ENCODE measurements at places on chromosomes 4 and X.
A peak's percentile ranks its signal among the peaks of the same experiment; 100 is the strongest.

GRCh38 chrX:109818976-109819375, 85.9 kb upstream of the ACSL4 start:
- DNase-seq = no peak

GRCh38 chrX:24080704-24081103, 25.9 kb downstream of the EIF2S3 start:
- peak; percentile 38 for DNase-seq

DNA sequence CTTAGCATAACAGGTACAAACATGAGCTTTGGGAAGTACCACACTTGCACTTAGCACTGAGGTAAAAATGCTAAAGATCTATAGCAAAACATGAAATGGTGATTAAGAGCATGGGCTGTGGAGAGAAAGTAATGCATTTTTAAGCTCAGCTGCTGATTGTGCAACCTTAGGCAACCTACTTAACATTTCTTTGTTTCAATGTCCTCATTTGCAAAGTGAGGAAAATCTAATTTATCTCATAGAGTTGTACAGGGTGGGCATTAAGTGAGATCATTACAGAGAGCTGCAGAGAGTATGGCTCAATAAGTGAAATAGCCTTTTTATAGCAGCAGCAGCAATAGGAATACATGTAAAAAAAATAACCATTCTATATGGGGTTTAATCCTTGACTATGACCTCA, 87.0 kb downstream of the PAK3 start:
- no peak for DNase-seq

DNA sequence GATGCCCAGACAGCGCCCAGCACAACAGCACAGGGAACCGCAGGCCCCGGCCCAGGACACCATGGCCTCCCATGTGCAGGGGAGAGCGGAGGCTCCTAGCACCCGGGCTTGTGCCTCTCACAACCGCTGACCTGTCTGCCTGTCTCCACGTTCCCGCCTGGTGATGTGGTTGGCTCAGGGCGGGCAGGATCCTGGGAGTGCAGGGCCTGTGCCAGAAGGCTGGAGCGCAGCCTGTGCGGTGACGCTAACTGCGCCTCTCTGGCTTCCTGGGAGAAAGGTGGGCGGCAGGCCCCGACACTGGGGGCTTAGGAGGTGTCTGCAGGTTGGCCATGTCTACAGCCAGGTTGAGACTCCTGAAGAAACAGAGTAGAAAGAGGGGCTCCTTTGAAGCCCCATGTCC, 48.7 kb downstream of the CPZ start:
- DNase-seq = no peak

DNA sequence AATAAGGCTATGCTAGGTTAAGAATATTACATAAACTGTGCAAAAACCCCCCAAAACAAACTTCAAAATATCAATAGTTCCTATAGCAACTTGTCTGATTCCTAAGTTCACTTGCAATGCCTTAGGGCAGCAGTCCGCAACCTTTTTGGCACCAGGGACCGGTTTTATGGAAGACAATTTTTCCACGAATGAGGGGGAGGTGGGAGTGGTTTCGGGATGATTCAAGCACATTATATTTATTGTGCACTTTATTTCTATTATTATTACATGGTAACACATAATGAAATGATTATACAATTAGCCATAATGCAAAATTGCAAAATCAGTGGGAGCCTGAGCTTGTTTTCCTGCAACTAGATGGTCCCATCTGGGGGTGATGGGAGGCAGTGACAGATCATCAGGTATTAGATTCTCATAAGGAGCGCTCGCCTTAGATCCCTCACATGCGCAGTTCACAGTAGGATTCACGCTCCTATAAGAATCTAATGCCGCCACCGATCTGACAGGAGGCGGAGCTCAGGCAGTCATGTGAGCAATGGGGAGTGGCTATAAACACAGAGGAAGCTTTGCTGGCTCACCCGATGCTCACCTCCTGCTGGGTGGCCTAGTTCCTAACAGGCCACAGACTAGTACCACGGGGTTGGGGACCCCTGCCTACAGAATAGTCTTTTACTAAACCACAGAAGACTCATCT, 39.7 kb downstream of the ACOX3 start:
- no peak for DNase-seq

- no peak for DNase-seq
Observed at GRCh38 chrX:106783716-106784115, 18.8 kb upstream of the TBC1D8B start.

- no peak for DNase-seq
Observed at GRCh38 chr4:91914176-91914804, 389.5 kb upstream of the GRID2 start.

- no peak for DNase-seq
Observed at GRCh38 chr4:20493761-20494353, 206.4 kb upstream of the PACRGL start.

GRCh38 chr4:22824091-22824490, 131.4 kb downstream of the GBA3 start:
- no peak for DNase-seq

- no peak for DNase-seq
Observed at GRCh38 chrX:14359316-14359715, 170.0 kb upstream of the GLRA2 start.

DNA sequence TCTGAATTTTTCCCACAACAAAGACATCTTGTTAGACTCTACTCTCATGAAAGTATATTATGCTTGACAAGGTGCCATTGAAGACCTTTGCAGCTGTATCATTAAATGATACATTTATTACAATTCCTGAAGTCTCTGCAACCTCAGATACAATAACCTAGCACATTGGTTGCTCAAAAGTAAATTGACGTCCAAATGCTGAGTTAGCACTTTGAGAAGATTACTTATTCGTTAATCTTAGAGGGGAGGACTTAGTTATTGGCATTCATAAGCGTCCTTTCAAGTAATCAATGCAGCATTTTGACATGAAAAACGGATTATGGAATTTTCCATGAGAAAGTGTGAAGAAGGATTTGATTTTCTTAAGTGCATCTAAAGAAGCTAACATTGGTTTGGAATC, 151.6 kb downstream of the ARSF start:
- DNase-seq = no peak

GRCh38 chrX:153920546-153920945, 5.5 kb downstream of the ARHGAP4 start:
- no peak for DNase-seq

- DNase-seq = no peak
Observed at GRCh38 chr4:114237997-114238396, 258.6 kb upstream of the ARSJ start.

- DNase-seq = no peak
Observed at GRCh38 chr4:78689261-78689660, 86.9 kb upstream of the BMP2K start.

DNA sequence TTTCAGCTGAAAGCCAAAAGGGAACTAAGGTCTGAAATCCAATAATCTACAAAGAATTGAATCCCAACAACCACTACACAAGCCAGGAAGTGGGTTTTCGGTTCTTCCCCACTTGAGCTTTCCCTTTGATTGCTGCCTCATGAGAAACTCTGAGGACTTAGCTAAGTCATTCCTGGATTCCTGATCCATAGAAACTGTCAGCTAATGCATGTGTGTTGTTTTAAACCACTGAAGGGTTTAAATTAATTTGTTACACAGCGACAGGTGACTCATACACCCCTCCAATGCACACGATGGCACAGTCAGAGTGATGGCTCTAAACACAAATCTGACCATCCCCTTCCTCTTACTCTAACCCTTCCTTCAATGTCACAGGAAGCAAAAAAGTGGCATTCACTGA, 282.9 kb downstream of the RAB28 start:
- DNase-seq = no peak

DNA sequence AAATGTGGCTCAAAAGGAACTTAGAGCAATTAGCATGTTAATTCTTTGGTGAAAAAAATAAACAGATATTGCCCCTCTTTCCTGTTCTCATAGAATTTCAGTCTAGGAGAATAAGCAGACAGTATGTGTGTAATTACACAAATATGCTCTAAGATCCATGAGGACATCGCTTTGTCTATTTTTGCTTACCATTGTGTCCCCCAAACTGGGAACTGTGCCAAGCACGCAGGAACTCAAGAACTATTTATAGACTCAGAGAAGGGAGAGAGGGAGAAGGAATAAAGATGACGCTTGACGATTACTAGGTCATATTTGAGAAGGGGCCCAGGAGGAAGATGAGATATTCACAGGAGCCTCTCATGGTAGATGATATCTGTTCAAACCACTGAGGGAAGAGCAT, 692.6 kb downstream of the RAB28 start:
- DNase-seq = no peak

- DNase-seq = no peak
Observed at GRCh38 chrX:118508221-118508620, 12.6 kb downstream of the DOCK11 start.

DNA sequence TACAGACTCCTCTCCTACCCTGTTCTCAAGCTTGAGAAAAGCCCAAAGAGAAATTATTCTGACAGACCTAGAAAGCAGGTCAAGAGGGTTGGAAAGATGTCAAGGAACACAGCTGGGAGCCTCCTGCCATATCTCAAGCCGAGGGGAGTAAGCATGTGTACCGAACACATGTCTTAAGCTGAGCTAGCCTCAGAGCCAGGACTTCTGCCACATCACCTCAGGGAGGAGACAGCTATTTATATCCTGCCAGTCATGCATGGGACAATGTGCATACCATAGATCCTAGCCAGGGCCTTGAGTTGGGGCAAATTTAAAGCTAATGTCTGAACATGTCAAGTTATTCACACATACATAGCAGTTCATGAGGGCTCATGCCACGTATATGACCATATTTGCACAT, 11.8 kb downstream of the TMEM31 start:
- no peak for DNase-seq

GRCh38 chr4:118012142-118012541, 22.1 kb upstream of the NDST3 start:
- DNase-seq = no peak

DNA sequence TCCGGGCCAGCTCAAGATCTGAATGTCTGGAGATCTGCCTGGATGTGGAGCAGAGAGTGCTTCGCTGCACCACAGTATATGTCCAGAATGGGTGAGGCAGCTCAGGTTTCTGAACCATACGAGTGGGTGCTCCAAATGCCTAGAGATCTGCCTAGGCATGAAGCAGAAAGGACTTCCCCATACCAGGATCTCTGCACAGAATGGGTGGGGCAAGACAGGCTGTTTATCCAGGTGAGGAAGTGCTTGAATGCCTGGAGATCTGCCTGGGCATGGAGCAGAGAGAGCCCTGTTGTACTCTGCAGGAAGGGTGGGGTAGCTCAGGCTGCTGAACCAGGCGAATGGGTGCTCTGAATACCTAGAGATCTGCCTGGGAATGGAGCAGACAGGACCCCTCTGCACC, 45.4 kb upstream of the MAGEC2 start:
- no peak for DNase-seq

DNA sequence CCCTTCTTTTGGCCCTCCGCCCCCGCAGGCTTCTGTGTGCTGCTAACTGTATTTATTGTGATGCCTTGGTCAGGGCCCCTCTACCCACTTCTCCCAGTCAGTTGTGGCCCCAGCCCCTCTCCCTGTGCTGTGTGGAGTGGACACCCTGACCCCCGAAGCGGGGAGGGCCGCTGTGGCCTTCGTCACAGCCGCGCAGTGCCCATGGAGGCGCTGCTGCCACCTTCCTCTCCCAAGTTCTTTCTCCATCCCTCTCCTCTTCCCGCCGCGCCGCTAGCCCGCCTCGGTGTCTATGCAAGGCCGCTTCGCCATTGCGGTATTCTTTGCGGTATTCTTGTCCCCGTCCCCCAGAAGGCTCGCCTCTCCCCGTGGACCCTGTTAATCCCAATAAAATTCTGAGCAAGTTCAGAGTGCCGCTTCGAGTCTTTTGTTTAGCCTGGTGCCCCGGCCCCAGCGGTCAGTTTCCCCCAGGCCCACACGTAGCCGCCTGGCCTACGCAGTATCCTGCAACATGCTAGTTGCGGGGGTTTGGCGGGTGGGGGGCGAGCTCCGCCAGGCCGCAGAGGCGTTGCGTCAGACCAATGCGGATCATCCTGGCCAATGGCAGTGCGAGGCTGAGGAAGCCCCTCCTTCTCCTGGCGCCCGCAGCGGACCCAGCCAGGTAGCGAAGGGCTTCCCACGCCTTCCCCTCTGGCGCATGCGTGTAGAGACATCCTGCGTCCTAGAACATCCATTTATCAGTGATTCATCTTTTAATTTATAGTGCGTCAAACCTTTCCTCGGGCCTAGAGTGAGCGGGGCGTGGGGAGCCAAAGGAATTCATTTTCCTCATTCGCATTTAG, 5.6 kb upstream of the KANTR start:
- peak; percentile 80 for DNase-seq

DNA sequence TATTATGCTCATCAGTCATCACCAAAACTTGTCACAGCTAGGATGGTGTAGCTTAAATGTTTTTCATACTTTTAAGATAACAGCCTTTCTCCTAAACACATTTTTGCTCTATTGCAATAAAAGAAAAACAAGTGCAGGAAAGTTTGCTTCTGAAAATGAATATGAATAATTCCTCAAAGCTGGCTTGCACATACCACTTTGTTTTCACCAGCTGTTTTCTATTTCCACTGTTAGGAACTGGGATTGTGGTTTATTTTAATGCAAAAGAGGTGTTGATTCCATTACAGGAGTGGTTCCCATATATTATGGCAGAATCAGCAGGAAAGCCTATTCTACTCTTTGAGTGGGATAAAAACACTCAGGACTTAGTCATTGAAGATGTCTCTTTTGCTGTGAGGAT, 145.9 kb downstream of the PPA2 start:
- no peak for DNase-seq

DNA sequence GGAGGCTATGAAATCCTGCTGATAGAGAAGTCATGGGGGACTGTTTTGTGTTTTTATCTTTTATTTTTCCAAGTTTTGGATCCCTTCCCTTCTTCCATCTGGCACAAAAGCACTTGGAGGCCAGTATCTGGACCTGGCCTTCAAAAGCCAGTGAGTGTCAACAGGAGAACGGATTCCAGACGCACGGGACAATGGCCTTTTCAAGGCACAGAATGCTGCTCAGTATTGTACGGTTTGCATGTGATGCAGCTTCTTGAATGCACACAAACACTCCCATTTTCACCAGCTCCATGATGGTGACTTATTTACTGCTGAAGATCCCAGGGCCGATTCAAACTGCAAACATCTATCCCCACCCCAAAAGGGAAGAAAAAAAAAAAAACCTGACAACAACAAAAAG, 145.4 kb downstream of the CPEB2 start:
- no peak for DNase-seq

DNA sequence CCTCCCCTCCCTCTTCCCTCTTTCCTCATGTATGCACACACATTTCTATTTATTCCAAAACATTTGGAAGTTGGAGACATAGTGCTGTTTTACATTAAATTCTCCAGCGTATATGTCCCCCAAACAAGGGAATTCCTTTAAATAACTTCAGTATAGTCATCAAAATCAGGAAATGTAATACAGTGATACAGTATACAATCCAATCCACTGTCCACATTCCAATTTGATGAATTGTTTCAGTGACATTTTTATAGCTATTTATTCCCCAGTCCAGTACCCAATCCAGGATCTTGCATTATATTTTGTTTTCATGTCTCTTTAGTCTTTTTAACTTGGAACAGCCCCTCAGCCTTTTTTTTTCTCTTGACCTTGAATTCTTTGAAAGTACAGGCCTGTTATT, 233.0 kb downstream of the DKK2 start:
- no peak for DNase-seq

DNA sequence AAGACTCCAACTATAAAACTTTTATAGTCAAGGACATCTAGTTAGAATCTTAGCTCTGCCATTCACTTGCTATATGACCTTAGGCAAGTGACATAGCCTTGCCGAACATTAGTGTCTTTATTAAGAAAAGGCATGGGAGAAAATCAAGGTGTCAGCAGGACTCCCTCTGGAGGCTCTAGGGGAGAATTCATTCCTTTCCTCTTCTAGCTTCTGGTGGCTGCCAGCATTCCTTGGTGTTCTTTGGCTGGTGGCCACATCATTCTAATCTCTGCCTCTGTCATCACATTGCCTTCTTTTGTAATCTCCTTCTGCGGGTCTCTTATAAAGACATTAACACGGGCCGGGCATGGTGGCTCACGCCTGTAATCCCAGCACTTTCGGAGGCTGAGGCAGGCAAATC, 99.8 kb downstream of the PPP1R2C start:
- no peak for DNase-seq

All from GM13977 (cell line).